ENCODE measurements at places on chromosomes 6 and 20. TPM values are rescaled to one million over a fixed set of nuclear protein-coding genes. Genes with fewer than 3 reads are reported as not detected.

The TRIM31 gene
- total RNA-seq: 0.30 TPM

The SLC22A2 gene
- 0.26 TPM for total RNA-seq

The ANKRD66 gene
- 2.1 TPM for total RNA-seq

The AHCY gene
- 93.9 TPM for total RNA-seq

The FAM209B gene
- not detected for total RNA-seq

The VPS16 gene
- 39.9 TPM for total RNA-seq

The ZBTB22 gene
- 17.1 TPM for total RNA-seq

The OR2B6 gene
- not detected for total RNA-seq

Data from motor neuron (in vitro differentiated cells).